M059J (cell line): ENCODE measurements at places on chromosomes 12 and 14.

DNA sequence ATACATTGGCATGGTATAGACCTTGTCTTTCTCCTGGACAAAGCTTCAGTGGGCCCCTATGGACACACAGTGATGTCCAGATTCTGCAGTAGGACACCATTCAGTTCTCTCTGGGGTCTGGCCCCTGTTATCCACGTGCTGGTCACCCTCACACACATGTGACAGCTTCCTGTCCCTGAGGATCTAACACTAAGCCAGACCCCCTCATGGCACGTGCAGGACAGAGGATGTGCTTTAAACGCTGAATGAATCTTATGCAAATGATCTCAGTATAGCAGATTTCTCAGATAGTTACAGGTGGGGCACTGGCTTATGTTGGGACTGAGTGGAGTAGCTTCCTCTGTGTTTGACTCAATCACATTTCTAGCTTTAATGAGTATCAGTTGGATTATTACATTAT, 33.7 kb downstream of the SLC24A4 start:
- DNase-seq = no peak

DNA sequence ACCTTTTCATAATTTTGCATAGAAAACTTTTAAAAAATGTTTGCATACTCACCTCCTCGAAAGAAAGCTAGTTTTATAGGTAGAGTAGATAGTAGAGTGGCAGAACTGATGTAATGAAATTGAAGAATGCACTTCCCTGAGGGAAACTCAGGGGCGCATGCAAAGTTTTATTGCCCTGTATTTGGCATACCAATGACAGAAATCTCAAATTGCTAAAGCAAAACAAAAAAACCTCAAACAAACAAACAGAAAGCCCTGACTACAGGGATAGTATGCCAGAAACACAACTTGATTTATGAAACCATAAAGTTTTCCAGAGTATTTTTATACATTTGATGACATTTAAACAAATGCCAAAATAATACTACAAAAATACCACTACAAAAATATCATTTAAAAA, 1.8 kb downstream of the RASSF9 start:
- peak; percentile 16 for DNase-seq

DNA sequence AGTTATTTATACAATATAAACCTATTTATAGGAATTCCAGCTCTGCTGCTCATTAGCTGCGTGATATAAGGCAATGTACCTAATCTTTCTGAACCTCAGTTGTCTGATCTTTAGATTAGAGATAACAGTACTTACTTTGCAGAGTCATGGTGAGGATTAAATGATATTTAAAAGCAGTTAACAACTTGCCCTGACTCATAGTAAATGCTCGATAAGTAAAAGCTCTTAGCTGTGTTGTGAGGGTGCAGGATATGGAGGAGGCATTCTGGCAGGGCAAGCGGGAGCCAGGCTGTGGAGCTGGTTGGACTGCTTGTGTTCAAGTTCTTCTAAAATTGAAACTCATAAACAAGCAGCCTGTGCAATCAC, 140.0 kb upstream of the PRICKLE1 start:
- DNase-seq = peak; percentile 59

DNA sequence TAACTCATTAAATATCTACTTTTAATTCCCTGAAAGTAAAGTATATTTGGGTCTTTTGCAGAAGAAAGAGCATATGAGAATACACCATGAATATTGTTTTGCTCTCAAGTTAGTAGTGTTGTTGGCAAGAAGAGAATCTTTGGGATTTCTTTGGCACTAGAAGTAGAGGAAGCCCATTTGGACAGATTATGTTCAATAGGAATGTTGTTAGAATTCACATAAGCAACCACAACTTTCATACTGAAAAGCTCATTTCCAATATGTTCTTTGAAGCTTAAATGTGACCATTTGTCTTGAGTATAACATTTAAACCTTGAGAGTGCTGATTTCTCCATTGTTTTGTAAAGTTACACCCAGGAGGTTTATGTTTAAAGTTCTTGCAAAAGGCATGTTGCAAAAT, 37.6 kb downstream of the PLEKHG7 start:
- DNase-seq = no peak

- peak; percentile 96 for DNase-seq
These were observed 117.6 kb downstream of the SCARB1 start for GRCh38 chr12:124745891-124746570.

DNA sequence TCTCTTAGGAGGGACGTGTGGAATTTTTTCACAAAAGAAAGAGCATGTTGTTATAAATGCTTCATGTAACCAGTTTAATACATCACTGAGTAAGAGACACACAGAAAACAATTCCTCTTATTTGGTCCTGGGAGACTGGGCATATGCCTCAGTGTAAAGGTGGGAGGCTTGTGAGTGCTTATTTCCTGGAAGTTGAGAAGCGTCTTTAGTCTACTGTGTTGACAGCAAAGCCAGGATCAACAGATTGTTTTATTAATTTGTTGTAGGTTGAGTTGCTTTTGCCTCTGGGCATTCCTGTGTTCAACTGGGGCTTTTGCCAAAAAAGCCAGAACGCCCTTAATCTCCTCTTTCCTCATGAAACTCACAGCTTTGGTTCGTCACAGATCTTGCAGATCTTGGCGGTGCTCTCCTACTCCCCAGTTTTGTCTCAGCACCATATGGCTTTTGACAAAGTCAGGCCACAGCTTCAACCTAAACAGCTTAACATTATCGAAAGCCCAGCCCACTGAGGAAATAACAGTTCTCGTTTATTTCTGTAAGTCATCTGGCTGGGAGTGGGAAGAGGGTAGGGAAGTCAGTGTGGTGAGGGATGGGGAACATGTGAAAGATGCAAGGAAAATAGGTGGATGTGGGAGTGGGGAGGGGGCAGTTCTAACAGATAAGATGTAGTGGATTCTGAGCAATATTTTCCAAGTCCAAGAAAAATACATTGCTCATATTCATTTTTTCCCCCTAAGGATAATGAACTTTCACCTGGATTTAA, 227.2 kb downstream of the DACT1 start:
- DNase-seq = peak; percentile 84

DNA sequence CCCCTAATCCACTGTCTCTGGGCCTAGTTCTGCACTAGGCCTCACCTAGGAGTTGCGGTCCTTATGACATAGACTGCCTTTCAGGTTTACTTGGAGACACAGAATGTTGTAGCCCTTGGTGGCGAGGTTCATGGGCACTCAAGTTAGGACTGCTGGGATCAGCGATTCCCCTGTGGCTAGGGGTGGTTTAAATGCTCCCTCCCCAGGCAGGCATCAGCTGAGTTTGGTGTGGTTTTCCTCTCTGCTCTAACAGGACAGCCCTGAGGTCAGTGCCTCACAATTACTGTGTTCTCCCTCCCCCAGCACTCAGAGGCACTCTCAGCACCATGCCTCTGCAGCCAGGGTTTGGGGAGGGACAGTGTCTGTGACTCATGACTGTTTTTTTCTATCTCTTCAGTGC, 22.2 kb upstream of the RDH16 start:
- DNase-seq = peak; percentile 55

DNA sequence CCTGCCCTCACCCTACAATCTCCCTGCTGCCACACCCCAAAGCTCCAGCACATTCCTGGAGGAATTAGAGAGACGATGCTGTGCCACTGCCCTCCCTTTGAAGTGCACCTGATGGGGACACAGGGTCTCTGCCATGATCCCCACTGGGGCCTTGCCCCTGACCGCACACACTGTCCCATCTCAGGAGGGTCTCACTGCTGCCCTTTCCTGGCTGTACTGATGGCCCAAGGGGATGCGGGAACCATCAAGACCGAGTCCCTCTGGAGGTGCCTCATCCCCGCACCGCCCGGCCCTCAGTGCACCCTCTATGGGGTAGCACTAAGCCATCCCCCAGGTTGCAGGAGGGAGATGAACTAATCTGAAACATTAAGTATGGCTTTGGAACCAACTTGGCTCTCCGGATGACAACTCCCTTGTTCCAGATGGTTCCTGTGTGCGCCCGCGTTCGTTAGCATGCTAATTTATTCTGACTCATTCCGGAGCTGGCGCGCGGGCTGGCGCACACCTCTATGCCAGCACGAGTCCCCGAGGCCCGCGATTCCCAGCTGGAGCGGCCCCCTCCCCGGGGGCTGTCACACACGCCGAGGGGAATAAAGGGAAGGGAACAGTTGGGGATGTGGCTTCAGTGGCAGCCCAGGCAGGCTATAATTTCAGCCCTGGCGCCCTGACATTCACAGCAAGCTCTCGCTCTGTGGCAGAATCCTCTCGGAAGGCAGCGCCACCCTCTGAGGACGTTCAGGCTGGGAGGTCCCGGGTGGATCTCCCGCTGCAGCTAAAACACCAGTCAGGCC, 34.2 kb upstream of the C14orf180 start:
- no peak for DNase-seq

- DNase-seq = peak; percentile 17
These were observed 712.6 kb downstream of the SLC16A7 start for GRCh38 chr12:60308366-60308991.

GRCh38 chr12:27619308-27619707, 76.9 kb upstream of the REP15 start:
- DNase-seq = peak; percentile 94

DNA sequence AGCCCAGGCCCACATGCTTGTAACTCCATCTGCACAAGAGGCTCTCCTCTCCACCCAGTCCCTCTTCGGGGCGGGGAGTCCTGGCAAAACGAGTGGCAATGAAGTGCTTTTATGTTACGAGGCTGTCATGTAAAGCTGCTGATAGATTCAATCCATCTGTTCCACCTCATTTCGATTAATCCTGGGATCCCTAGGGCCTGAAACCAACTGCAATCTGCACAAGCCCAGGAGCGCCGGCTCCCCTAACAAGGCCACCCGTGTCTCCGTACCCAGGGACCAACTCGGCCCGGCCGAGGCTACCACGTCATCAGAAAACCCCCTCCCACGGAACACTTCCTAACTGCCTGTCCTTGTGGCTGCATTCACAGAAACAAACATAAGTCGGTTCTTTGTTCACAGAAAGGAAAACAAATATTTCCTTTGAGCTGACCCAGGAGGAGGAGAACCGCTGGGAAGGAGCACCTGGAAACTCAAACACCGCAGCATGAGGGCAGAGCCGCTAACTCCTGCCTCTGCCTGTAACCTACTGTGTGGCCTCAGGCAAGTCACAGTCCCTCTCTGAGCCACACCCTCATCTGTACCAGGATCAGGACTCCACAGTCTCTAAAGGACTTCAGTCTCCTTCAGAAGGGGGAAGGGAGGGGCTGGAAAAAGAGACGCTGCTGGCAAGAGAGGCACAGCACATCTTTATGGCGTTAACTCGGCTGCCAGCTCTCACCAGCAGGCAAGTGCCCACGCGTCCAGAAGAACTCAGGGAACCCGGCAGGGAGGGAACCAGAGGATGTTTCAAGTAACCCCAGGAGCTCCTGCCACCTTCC, 47.8 kb downstream of the CCDC88C start:
- no peak for DNase-seq

GRCh38 chr12:30794591-30795409, 40.0 kb upstream of the CAPRIN2 start:
- peak; percentile 96 for DNase-seq

- peak; percentile 80 for DNase-seq
These were observed 110.7 kb downstream of the BTG1 start for GRCh38 chr12:92034858-92035401.

DNA sequence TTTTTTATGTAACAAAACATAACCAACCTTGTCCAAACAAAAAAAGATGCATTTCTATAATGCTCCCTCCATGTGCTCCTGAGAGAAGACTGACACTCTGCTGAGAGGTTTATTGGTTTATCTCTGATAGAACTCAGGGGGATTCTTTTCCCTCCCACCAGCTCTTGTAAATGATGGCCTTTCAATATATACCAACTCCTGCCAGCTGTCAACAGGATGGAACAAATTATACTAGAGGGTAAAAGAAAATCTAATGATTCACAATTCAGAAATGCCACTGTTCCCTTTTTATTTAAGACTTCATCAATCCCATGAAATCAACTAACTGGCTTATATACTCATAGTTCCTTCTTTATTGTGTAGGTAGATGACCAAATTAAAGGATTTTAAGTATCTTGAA, 25.4 kb downstream of the PSMC1 start:
- DNase-seq = peak; percentile 33

- no peak for DNase-seq
These were observed 276.0 kb downstream of the ADGRD1 start for GRCh38 chr12:131229426-131230339.

- DNase-seq = no peak
These were observed 17.4 kb upstream of the PRB2 start for GRCh38 chr12:11412731-11413130.

GRCh38 chr12:2682296-2683251, 112.2 kb upstream of the FKBP4 start:
- peak; percentile 42 for DNase-seq

GRCh38 chr12:12432364-12432763, 75.5 kb downstream of the BORCS5 start:
- DNase-seq = peak; percentile 86

DNA sequence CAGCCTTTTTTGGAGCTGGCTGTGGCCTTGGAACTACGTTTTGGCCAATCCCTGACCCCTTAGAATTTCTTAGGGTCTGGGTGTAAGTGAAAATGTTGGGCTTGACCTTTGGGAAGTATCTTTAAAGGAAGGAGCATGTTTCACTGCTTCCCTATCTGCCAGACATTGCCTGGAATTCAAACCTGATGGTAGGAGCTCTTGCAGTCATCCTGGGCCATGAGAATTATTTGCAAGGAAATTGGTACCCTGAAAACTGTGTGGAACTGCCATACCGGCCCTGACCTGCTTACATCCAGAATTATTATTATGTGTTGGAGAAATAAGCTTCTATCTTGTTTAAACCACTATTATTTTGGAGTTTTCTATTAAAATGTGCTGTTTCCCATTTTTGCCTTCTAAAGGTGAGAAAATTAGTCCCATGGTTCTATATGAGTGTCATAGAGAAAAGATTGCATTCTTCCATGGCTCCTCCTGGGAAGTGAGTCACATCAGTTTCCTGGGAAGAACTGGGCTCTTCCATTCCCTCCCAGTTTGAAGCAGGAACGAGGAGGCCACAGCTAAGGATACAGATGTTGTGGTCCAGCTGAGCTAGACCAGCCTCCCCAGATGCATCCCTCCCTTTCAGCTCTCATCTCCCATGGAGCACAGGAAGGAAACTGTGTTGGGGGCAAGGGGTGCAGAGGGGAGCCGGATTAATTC, 9.5 kb upstream of the PGF start:
- DNase-seq = peak; percentile 66

DNA sequence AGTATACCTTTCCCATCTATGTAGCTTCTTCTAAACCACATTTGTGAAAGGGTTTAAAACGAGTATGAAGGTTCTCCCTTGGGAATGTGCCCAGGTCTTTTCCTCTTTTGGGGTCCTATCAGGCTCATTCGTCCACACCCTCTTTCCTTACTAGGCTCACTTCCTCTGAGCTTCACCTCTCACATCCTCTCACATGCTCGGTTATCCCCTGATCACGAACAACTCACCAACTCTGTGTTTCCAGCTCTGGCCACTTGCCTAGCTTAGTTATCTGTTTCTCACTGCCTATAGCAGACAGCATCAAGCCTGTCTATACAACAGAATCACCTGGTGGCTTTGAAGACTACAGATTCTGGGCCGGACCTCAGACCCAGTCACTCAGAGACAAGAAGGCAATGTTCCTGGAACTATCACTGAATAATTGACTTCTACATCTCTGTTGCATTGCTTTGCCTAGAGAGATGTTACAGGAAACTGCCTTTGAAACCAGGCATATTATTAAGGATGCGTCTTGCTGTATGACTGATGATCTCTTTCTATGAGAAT, 158.2 kb downstream of the FOXN3 start:
- DNase-seq = no peak

- DNase-seq = no peak
These were observed 80.9 kb upstream of the SLC38A2 start for GRCh38 chr12:46453428-46453827.
